ENCODE measurements at places on chromosomes 1 and 21.

- DNase-seq: no peak
Measured at GRCh38 chr1:200775850-200776249, 37.2 kb downstream of the CAMSAP2 start.

- no peak for DNase-seq
Measured at GRCh38 chr1:230248889-230249270, 177.3 kb downstream of the PGBD5 start.

GRCh38 chr1:8985915-8986813 lies 40.1 kb downstream of the SLC2A7 start:
- DNase-seq: peak; percentile 73

GRCh38 chr1:242454262-242455051 lies 70.0 kb downstream of the PLD5 start:
- no peak for DNase-seq

GRCh38 chr1:29949676-29950075 lies 713.4 kb downstream of the PTPRU start:
- DNase-seq: no peak

GRCh38 chr1:163071405-163072255 lies 2.5 kb downstream of the RGS4 start:
- no peak for DNase-seq

DNA sequence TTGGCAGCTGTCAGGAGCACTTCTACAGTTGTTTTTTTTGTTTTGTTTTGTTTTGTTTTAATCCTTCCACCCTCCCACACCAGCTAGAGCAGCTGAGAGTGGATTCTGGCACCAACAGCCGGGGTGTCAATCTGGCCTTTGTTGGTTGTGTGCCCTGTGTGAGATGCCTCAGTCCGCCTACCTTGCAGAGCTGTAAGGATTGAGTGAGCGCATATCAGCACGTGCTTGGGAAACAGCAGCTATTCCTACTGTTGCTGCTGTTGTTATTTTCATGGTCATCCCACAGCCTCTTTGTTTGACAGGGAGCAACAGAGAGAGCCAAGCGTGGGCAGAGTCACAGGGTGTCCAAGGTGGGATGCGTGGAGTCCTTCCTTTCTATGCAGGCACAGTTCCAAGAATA lies 50.4 kb downstream of the PGBD5 start:
- no peak for DNase-seq

- DNase-seq: peak; percentile 58
Measured at GRCh38 chr1:54225986-54226559, 26.1 kb downstream of the MRPL37 start.

DNA sequence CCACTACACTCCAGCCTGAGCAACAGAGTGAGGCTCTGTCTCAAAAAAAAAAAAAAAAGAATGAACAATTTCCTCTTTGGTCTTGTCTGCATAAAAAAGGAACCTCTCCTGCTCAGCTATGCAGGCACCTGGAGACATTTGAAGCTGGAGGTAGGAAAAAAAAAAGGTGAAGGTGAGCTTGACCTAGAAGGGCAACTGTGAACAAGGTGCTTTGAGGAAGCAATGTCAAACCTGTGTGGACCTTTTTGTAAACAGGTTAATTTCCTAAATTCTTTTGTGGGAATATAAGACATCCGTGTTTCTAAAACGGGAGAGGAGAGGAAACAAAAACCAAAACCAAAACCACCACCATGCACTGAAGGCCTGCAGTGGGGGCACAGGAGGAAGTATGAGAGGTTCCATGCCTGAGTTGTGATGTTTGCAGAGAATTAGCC lies 77.5 kb downstream of the SLC45A1 start:
- DNase-seq: no peak

DNA sequence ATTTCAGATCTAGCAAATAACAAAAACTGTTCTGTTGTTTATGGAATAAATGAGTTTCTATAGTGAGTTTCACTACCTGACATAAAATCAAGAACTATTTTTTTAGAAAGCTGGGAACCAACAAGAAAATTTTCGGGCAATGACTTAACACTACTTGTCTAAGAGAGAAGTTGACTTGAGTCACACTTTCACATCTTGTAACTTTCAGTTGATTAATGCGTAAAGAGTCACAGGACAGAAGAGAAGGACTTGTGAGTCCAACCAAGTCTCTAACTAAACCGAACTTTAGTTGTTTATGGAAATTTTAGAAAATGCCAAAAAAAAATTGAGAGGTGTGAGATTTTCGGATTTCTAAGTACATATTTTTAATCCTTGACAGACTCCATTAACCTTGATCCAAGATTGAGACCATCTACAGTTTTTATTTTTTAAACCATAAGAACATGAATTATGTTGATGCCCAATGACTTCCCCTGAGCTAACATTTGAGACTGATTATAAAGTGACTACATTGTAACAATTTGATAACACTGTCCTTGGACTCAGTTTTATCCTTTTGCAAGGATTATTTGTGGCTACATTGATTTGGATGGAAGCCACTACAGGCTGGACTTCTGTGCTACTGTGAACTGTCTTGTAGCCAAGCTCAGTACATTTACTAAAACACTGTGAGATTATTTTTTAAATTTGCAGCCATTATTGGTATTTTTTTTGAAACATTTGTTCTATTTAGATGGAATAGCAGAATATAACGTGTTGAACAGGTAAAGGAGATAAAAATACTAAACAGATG lies 284.0 kb downstream of the PTPRC start:
- DNase-seq: no peak

DNA sequence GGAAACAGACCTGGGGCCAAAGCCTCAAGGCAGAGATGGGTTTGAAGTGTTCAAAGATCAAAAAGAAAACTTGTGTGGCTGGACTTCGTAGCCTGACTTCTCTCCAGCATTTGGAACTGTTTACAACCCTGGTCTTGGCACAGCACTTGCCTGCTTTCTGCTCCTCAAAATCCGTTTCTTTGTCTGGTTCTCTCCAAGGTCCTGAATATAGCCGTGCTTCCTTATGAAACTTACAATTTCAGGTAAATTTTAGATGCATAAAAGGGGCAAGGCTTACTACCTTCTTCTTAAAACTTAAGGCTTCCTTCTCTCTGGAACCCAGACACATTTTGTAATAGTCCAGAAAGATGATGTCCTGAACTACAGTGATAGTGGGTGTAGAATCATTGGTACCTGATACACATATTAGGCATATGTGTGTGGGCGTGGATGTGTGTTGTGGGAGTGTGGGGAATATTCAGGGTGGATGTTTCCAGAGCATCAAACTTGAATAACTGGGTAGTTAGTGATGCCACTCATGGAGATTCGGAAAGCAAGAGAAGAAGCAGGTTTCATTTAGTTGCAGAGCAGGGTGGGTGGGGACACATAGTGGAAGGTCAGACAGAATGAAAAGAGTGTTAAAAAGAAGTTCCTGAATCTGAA lies 26.4 kb upstream of the FAM78B start:
- no peak for DNase-seq

GRCh38 chr1:177665935-177666334 lies 303.9 kb downstream of the SEC16B start:
- DNase-seq: no peak

DNA sequence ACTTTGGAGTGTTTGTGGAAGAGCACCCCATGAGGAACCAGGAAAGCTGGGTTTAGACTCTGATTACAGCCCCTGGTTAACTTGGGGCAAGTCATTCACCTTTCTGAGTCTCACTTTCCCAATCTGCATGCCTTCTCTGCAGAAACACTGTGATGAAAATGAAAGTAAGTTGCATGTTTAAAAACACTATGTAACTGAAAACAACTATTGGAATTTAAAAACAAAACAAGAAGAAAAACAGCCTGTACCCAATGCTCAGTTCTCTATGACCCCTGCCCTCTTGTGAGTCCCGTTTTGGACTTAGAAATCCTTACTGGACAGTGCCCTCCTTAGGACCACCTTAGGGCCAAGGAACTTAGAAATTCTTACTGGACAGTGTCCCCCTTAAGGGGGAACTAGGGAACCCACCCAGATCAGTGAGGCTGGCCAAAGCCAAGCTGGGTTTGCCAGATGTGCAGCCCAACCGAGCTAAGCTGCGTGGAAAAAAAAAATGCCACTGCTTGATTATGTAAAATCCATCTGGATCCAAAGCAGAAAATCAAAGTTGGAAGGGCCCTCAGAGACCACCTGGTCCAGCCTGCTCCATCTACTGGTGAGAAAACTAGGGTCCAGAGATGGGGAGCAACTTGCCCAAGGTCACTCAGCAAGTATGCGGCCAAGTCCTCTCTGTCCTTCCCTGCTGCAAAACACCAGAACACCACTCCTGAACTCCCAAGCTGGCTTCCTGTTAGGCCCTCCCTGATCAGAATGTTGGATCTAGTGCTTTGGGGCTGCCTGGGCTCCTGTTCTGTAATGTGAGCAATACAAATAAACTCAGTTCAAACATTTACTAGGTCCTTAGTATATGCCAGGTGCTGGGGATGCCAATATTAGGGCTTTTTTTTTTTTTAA lies 77.7 kb downstream of the MRPL37 start:
- no peak for DNase-seq

- DNase-seq: no peak
Measured at GRCh38 chr1:1797731-1798341, 19.6 kb upstream of the NADK start.

DNA sequence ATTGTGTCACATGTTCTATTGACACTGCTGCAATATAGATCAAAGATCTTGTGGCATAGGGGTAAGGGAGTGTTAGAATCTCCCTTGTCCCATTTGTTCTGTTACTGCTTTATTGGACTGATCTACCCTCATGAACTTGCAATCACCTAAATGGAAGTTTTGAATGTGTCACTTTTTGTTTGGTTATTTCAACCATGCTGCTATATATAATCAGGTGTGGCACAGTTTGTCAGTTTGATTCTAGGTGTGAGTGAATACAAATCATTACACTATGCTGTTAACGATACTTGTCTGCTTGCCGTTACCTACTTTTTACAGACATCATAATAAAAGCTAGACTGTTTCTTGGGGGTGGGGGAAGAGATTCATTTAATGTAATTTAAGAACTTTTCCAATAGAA lies 82.6 kb downstream of the MAB21L3 start:
- DNase-seq: no peak

DNA sequence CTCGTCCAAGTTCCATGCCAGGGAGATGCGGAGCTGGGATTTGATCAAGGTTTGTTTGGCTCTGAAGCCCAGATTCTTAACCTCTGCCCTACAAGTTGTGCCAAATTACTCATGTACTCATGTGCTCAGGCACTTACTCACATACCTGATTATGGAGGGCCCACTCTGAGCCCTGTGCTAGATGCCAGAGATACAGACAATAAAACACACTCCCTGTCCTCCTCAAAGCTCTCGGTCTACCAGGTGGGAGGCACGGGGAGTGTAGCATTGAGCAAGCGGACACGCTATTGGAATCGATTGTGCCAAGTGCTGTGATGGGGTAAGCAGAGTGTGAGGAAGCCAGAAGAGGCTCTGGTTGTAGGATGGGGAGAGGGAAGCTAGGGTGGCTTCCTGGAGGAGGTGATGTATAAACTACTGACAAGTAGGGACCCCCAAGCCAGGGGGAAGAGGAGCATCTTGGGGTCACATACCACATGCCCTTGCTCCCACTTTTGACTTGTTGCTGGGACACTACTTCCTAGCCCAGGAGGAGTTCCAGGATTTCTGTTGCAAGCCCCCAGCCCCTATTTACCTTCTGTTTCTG lies 49.8 kb upstream of the IFNLR1 start:
- DNase-seq: no peak

DNA sequence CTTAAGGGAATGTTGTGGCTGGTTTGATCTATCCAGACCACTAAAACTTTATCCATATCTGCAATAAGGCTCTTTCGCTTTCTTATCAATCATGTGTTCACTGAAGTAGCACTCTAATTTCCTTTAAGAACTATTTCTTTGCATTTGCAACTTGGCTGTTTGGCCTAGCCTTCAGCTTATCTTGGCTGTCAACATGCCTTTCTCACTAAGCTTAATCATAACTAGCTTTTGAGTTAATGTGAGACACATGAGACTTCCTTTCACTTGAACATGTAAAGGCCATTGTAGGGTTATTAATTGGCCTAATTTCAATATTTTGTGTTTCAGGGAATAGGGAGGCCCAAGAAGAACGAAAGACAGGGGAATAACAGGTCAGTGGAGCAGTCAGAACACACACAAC lies 124.7 kb downstream of the TNFSF18 start:
- no peak for DNase-seq

- no peak for DNase-seq
Measured at GRCh38 chr1:112234710-112235109, 161.3 kb upstream of the CTTNBP2NL start.

All from spleen (tissue), 13 donors.